Stimulated activated naive B cell treated with anti-CD40 and anti-IgM and Interleukin-4, amounts not matched to agents 10 μg/mL and 1 μg/mL and 100 μg/mL, for 72 hours (primary cell): ENCODE measurements at places on chromosomes 16 and 17.

- DNase-seq, result no peak
Measured at GRCh38 chr16:30416624-30417528, 9.5 kb downstream of the ZNF771 start.

DNA sequence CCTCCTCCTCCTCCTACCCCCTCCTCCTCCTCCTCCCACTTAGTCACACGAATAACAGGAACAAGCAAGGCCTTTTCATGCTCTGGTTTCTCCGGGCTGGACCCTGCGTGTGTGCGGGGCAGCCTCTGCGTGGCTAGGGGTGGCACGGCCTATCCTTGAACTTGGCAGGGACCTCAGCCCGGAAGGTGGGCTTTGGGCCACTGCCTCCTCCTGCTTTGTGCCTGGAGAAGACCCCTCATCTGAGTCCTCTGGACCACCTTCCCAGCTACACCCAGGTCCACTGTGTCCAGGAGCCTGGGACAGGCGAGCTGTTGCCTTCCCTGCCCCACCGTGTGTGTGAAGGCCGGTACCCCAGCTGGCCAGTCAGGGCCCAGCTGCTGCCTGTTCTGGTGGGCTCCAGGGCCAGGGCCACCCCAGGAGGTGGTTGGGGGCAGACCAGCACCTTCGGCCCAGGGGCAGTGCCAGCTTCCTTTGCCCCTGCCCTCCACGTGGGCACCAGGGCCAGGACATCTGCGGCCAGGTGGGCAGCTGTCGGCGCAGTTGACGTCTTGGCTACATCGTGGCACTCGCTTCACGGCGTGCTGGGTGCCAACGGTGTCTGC lies 35.4 kb downstream of the GINS2 start:
- no peak for DNase-seq

- peak; percentile 21 for DNase-seq
Measured at GRCh38 chr17:43517615-43518386, 28.3 kb downstream of the ETV4 start.

DNA sequence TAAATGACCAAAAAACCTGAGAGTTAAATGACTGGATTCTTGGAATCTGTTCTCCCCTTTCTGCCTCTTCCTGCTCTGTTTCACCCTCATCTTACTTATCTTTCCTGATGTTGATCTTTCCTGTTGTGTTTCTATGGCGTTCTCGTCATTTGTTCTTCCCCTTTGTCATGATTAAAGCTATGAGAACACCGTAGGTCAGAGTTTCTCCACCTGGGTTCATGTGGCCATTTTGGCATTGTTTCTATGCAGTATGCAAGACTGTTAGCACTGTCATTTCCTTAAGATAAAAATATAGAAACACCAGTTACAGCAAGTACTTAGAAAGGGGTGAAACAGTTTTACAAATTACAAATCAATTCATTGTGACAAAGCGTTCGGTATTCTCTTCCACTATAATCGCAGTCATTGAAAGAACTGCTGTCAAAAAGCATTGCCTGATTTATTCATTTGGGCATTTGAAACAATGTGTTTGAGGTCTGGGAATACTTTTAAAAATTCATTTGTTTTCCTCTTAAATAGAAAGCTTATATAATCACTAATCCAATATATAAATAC lies 166.0 kb downstream of the PHKB start:
- DNase-seq, result no peak

- no peak for DNase-seq
Measured at GRCh38 chr16:28013878-28014277, 49.6 kb downstream of the GSG1L start.

GRCh38 chr16:64962786-64963185 lies 159.1 kb downstream of the CDH11 start:
- DNase-seq, result no peak

GRCh38 chr17:1709403-1709951 lies 700 bp downstream of the TLCD2 start:
- no peak for DNase-seq

DNA sequence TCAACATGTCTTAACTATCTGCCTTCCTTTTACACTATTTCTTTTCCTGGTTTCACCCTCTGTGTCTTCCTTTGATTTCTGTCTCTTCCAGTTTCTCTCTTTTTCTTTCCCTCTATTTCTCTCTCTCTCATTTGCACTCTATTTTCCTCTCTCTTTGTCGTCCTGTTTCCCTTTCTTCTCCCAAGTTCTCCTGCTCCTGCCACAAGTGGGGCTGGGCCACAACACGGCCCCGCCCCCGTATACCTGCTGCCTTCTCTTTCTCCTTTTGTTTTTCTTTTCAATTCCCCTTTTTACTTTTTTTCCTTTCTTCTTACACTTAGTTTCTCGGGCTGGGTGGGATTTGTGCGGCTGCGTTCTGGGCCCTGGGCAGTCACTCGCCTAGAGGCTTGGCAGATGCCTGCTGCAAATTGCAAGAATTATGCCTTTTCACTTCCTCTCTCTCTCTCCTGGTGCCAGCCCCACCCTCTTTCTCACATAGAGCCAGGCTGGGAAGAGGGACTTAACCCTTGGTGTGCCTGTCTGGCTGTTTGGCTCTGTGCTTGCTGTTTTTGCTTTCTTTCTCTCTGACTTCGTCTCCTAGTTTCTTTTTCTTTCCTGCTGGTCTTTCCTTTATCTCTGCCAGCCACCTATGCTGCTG lies 2139.4 kb downstream of the TP53TG3F start:
- DNase-seq, result no peak

GRCh38 chr16:83887080-83887479 lies 11.8 kb upstream of the MLYCD start:
- DNase-seq, result no peak
